ENCODE measurements at places on chromosomes 5 and 9.

DNA sequence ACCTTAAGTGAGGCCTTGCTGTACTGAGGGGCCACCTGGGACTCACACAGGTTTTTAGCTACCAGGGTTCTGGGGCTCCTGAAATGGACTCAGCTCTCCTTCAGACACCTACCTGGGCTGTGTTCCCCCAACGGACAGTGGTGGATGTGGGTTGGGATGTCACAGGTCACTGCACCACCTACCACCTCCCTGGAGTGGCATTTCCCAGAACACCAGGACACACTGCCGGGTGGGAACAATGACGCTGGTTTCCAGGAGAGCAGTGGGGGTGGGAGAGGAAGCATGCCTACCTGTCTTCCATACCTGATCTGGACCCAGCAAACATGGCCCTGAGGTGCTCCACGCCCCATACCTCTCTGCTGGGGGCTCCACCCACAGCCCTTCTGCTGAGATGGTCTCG is 20.9 kb downstream of the ERGIC1 start:
- DNase-seq, result no peak

DNA sequence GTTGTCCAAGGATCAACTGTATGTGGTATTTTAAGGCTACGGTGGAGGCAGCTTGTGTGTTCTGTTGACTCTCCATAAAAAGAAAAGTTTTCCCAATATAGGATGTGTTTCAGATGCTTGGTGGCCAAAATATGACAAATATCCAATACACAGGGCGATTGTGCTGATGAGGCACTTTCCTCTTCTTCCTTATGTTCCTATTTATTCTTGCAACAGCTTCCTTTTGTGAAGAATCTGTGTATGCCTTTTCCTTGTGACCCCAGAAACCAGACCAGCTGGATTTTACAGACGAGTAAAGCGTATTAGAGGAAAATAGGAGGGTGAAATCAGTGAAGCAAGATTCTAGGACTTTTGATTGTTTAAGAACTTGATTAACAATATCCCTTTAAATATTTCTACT is 452.0 kb downstream of the DMAC1 start:
- DNase-seq, result no peak

GRCh38 chr9:132048201-132048600 is 31.5 kb downstream of the MED27 start:
- no peak for DNase-seq

DNA sequence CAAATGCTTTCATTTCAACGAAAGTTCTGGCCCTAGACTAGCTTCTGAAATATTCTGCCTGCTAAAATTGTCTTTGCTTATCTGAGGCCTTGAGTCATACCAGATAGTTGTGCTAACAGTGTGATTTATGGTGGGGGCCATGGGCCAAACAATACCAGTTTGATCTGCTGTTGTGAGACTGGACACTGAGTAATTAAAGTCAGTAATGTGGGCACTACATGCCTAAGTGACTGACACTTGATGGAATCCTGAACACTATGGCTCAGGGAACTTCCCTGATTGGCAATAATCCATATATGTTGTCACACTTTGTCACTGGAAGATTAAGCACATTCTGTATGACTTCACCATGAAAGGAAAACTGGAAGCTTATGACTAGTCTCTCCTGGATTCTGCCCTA is 127.6 kb upstream of the CYLC2 start:
- DNase-seq, result no peak

GRCh38 chr9:6631207-6631512 is 14.4 kb downstream of the GLDC start:
- no peak for DNase-seq

GRCh38 chr9:69149321-69149807 is 24.7 kb upstream of the TJP2 start:
- no peak for DNase-seq

DNA sequence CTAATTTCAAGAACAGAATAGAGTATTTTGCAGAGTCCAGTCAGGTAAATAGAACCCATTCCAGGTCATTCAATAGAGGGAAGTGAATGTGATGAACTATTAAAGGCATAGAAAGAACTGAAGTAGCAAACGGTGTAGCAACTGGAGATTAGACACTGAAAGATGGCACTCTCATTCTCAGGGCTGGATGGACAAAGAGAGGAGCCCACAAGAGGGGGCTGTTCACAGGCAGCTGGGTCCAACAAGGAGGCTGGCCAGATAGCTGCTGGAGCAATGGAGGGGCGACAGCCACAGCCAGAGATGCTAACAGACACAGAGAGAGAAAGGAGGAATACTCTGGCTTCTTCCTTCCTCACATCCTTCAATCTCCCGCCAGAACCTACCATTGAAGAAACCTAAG is 93.1 kb upstream of the SMARCA2 start:
- no peak for DNase-seq

GRCh38 chr5:10520706-10521105 is 43.2 kb upstream of the ANKRD33B start:
- DNase-seq, result no peak

DNA sequence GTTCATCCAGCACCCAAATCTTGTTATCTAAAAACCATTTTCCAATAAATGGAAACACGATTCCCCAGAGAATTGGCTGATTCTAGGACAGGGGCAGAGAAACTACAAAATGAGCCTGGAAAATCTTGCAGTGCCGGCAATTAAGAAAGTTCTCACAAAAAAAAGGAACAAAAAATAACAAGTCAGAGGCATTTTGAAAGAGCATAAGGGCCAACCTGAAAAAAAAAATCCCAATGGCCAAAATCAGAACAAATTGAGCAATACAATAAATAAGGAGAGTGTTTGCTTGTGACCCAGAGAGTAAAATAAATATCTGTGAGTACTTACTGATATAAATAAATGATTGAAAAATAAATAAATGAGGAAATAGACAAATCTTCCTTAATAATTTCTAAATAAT is 55.1 kb upstream of the S1PR3 start:
- DNase-seq, result no peak

GRCh38 chr5:144331361-144331760 is 160.7 kb downstream of the KCTD16 start:
- DNase-seq, result no peak

DNA sequence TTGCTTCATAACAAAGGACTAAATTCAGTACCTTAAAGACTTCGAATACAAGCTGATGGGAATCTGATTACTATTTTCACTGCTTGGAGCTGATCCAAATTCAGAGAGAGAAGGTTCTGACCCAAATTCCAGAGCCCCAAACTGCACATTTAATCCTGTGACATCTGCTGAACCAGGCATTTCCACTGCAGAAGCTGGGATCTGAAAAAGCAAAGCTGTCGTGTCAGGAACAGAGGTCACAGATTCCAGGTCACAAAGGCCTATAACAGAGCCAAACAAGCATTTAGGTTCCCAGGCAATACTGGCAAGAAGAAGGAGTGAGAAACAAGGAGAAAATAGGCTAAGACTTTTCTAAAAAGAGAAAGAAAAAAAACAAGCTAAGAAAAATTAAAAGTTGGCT is 105.3 kb downstream of the UBAP2 start:
- no peak for DNase-seq

DNA sequence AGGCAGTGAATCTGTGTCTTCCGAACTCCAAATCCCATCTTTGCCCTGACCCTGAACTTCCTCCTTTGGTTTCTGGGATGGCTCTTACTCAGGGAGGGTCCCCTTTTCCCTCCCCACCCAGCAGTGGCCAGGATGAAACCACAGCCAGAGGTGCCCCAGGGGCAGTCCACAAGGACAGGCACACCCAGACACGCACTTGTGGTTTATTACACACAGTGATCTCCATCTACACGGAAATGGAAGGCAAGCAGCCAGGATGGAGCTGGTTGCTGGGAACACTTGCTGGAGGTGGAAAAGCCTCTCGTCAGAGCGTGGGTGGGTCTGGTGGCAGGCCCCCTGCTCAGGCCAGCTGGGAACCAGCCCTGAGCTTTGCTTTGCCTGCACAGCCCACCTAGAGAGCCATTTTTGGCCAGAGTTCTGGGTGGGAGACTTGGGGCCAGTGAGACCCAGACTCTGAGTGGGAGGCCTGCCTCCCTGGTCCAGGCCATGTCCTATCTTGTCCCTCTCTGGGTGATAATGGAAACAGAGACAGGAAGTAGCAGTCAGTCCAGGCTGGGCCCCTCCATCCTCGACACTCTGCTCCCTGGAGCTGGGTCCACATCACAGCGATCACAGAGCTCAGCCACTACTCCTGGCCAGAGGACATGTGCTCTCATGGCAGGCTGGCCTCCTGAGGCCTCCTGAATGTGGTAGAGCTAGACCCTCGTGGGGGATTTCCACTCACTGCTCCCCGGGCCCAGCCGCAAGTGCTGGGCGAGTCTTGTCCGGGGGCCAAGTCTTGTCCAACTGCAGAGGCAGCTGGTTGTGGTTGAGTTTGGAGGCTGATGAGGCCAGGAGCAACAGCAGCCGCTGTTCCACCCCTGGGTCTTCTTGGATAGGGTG is 5.1 kb upstream of the PHYKPL start:
- DNase-seq, result no peak

DNA sequence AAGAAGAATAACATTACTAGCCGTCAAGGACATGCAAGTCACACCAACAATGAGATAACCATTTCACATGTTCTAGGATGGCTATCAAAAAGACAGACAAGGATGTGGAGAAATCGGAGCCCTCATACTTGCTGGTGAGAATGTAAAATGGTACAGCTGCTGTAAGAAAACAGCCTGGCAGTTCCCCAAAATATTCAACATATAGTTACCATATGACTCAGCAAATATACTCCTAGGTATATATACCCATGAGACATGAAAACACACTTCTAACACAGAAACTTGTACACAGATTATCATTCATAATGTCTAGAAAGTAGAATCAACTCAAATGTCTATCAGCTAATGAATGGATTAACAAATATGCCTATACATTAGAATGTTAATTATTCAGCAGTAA is 105.4 kb upstream of the PCAT7 start:
- no peak for DNase-seq

GRCh38 chr5:14216902-14217301 is 73.8 kb downstream of the TRIO start:
- DNase-seq, result no peak

GRCh38 chr9:16193066-16193465 is 640.2 kb downstream of the CCDC171 start:
- no peak for DNase-seq

DNA sequence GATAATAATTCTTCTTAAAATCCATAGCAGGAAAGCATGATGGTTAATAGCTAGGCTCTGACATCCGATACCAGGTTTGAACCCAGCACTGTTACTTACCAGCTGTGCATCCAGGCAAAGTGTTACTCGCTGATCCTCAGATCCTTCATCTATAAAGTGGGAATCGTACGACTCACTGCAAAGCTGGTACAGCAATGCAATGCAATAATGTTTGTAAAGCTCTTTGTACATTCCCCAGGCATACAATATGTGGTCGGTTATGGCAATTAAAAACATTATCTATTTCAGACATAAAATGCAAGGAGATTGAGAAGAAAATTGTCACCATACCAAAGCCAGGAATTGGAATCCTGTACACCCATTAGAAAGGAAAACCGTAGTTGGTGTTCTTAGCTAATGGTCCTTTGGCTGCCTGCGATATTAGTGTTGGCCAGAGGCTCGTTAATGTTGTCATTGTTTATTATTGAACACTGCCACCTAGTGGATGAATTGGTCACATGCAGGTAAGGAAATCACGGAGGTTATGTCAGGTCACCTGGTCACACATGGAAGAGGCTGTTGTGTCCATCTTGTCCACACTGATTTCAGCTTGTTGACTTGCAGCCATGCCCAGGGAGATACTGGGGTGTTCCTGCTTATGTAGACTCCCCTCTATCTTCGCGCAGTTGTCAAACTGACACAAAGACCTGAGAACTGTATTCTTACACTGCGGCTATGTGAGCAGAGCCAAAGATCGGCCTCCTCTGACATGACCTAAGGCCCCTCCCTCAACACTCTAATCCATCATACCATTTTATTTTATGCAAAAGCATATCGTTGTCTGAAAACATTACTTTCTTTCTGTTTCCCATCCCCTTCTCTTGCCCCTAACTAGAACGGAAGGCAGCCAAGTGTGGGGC is 87.5 kb upstream of the PPP2R2B start:
- DNase-seq, result no peak

DNA sequence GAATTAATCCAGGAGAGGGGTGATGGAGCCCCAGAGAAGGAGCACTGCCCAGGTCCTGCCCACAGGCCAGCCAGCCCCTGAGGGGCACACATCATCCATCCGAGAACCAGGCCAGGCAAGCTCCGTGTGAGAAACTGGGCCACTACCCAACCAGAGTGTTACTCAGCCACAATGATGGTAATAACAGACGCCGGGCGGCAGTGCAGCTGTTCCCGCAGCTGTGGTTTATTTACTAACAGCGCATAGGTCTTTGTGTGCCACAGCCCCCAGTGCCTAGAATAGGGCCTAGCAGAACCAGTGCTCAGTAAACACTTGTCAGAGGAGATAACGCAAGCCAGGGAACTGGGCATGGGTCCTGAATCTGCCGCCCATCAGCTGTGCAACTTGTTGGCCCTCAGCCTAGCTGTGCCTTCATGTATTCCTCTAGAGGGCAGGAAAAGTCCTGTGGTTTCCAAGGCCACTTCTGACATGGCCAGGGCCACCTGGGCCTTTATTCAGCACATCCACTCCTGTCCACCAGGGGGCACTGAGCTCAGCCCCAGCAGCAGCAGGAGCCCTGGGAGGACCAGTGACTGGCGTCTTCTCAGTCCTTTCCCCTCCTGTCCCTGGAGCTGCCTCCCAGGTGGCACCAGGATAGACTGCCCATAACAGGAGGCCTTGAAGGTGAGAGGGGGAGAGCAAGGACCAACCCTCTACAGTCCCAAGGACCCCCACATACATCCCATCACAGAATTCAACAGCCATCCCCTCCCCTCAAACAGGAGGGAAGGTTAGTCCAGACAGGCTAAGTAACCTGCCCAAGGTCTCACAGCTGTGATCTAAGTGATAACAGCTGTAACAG is 2.1 kb downstream of the MXD3 start:
- peak; percentile 47 for DNase-seq

GRCh38 chr5:56962286-56962685 is 10.4 kb upstream of the MIER3 start:
- DNase-seq, result no peak

DNA sequence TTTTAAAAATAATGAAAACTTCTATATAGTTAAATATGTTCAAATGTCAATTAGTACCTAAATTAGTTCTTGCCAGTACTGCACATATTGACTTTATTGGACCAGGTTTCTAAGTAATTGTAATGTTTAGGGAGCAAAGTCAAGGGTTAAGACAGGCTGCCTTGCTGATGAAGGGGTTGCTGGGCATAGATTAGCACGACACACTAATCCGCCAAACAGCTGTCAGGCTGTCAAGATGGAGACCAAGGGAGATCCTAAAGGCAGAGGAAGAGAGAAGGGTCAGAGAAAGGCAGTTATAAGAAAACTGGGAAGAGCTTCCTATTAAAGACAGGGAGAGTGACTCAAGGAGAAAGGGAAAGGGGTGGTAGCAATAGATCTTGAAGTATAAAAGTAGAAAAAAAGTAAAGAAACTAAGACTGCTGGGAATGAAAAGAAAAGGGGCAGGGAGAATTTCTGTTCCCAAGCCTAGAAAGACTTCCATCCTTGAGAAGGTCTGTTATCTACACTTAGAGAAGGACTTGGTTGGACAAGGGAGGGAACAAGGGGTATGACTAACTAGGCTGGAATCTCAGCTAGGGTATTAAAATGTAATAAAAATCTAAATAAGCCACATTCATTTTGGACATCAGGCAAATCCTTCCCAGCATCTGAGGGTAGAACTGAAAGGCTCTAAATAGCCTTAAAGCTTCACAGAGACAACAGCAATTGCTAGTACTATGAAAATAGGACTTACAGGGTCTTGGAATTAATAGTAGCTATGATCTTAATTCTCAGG is 188.7 kb downstream of the FBXL17 start:
- DNase-seq, result no peak

GRCh38 chr9:123998970-123999621 is 12.5 kb upstream of the LHX2 start:
- DNase-seq, result no peak

GRCh38 chr5:166582416-166582815 is 1709.0 kb upstream of the WWC1 start:
- no peak for DNase-seq
